ENCODE measurements at places on chromosomes 5 and 9.

DNA sequence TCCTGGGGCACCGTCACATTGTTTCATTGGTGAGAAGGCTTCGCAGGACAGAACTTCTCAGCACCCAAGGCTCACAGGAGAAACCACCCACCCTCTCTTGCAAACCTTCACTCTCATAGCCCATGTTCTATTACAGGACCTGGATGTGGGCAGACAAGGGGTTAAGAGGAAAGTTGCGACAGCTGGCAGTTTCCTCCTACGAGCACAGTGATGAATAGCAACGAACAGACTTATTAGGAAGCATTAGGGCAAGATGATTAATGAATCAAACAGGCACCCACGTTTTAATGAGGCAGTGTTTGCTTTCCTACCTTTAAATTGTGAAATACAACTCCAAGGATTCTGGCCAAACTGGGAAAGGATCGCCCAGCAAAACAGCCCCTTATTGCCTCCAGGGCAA is 339.3 kb downstream of the DRD1 start:
- no peak for DNase-seq

- no peak for DNase-seq
These were observed 65.5 kb upstream of the LIFR start for GRCh38 chr5:38621840-38622437.

DNA sequence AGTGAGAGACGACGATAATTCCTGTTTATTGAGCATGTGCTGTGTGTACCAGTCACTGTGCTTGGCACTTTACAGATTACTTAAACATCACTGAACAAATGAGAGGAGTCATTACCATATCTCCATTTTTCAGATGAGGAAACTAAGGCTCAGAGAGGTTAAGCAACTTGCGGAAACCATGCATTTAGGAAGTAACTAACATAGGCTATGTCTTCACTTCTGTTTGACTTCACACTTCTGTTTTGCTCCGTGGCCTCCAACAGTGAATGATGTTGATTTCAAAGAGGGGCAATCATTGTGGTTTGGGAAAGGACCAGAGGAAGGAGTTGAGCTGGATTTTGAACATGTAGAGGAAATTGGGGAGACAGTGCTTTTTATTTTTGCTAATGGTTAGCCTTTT is 16.7 kb downstream of the GCNT1 start:
- no peak for DNase-seq

DNA sequence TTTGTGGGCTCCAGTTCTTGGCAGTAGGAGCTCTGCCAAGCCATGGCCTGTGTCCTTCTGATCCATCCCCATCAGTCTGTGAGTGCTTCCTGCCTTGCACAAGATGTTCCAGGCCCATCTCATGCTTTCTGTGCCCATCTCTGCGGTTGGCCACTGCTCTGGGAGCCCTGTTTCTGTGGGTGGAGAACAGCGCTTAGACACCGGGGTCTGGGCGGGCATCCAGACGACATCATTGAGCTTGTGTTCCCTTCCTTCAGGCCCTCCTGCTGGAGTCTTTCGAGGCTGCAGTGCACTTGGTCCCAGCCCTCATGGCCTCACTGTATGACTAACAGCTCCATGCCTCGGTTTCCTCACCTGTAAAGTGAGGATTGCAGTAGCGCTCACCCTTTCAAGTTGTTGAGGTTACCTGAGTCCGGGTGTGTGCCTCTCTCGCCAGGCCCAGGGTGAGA is 14.9 kb upstream of the CARD19 start:
- DNase-seq, result no peak

GRCh38 chr5:88923623-88924329 is 40.8 kb upstream of the MEF2C start:
- DNase-seq, result no peak

DNA sequence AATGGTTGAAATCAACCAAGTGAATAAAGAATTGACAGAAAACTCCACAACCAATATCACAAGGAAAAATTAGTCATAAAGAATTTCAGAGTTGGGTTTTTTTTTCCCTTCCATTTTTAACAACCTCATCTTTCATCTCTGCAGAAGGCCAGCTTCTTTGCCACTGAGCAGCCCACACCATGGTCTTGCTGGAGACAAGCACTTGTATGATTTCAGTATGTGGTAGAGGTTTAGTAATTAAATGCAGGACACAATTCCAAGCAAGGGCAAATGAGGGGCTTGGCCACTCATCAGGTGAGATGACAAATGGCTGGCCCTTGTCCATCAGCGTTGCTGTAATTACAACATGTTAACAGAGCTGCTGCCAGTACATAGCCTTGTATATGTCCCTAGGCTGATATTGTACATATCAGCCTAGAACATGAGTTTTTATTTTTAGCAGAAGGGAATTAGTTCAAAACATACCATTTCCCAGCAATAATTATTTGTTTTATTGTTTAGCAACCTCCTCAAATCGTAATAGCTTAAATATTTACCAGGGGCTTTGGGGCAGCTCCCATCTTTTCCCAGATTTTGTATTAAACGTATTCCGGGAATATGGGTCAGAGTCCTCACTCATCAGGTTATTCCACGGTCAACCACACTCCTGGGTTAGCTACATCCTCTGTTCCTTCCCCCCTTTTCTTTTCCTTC is 5.0 kb upstream of the C9 start:
- no peak for DNase-seq
